Islet precursor cell (in vitro differentiated cells): ENCODE measurements at places on chromosomes 4 and X.

DNA sequence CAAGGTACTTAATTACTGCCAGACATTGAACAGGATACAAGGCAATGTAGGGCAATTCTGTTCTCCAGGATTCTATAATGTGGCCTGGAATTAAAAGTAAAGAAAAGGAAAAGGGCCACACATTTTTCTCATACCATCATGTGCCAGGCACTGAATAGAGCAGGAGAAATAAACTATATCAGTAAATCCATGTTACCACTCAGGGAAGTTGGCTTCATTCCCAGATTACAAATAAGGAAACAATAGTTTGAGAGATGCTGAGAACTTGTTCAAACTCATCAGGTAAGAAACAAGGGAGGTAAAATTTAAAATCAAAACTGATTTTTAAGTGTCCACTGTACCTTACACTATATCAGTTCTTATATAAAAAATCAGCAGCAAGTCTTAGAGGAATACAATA, 645.0 kb upstream of the ATOH1 start:
- DNase-seq = no peak

DNA sequence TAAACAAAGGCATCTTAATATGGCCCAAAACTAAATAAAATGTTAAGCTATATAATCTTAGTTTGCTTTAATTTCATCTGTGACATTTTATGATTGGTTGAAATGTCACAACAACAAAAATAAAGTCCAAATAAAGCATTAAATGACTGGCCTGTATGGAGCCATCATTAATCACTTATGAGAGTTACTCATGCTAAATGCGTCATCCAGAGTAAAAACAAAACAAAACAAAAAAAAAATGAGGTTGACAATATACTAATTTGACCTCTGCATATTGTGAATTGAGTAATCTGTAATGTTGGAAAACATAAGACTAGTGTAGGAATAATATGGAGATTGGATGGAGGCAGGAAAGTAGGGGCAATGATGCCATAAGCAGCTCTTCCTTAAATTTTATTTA, 139.7 kb downstream of the MAPK10 start:
- no peak for DNase-seq

DNA sequence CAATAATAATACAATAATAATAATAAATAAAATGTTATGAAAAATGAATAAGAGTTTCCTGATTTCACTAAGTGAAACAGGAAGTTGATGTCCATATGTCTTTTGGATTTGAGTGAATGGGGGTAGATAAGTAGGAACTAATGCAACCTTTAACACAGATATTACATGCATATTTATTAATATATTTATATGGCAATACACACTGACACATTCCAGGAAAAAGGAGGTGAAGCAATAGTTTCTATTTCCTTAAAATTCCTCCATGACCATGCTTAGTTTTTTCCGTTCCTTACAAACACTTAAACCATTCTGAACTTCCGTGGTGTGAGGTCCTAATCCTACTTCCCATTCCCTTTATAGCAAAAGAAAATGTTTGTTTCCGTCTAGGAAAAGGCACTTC, 48.3 kb downstream of the ATXN3L start:
- no peak for DNase-seq

DNA sequence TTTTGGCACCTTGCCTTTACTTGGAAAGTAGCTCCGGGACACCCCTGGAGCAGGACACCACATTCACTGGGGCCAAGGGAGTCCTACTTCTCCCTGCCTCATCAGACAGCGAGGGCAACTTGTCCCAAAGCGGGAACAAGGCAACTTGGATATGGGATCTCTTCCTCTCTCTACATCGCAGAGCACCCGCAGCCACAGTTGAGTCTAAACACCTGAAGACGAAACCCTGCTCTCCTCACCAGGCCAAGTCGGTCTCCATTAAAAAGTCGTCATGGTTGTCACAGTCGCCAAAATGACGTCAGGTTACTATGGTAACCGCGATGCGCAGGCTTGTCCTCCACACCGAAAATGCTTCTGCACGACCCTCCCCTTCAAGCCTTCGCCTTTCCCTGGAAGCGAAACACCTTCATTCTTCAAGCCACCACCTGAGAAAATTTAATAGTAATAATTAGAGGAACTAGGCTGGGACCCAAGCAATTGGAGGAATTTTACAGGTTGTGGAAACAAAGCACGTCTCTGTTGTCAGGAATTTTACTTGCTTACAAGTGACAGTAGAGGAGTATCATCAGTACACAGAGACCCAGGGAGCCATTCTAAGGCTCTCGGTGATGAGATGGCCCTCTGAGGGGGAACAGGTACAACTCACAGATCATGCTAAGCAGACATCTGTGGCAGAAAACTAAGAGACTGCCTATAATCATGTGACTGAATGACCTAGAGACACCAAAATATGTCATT, 30.5 kb upstream of the TCEAL4 start:
- peak; percentile 80 for DNase-seq

DNA sequence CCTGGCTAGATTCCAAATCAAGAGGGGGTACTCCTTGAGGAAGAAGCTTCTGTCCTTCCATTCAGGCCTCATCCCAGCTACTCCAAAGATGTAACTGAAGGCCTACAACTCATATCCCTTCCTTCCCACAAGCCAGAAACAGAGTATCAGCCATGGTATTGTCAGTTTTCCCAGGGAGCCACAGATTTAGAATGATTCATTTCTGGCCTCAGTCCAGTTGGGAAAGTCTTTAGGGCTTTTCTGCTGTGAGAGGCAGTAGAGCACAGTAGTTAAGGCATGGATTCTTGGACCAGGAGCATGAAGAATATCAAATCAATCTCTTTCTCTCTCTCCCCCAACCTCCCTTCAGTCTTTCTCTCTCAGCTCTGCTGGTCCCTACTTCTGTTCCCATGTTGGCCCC, 505.0 kb downstream of the BCOR start:
- no peak for DNase-seq

DNA sequence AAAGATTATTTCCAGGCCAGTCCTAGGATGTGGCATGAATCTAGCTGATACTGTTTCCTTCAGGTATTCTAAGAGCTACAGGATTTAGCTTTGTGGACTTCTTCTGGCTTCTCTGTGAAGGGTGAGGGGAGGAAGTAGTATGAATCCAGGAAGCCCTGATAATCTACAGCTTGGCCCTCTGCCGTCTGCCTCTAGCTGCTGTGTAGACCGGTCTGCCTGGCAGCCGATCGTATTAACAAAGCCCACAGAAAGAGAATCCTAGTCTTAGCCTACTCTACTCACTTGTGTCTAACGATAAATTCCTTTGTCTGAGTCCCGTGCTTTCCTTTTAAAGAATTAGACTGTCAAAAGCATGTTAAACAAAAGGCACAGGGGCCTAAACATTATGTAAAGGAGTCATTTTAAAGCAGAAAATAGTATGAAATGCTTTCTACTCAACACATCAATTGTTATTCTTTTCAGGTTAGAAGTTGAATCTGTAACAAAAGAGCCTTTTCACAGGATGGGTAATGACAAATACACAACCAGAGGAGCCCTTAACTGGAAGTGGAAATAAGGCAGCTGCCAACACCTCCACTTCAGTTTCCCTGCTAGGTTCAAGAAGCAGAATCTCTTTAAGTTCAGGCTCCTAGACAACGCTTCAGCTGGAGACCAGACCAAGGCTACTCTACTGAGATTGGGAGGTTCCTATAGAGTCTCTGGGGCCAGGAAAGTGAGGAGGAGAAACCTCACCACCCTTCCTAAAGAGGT, 48.9 kb upstream of the UCP1 start:
- DNase-seq = peak; percentile 40

- peak; percentile 91 for DNase-seq
Measured at GRCh38 chr4:37666625-37667071, 19.5 kb downstream of the RELL1 start.

DNA sequence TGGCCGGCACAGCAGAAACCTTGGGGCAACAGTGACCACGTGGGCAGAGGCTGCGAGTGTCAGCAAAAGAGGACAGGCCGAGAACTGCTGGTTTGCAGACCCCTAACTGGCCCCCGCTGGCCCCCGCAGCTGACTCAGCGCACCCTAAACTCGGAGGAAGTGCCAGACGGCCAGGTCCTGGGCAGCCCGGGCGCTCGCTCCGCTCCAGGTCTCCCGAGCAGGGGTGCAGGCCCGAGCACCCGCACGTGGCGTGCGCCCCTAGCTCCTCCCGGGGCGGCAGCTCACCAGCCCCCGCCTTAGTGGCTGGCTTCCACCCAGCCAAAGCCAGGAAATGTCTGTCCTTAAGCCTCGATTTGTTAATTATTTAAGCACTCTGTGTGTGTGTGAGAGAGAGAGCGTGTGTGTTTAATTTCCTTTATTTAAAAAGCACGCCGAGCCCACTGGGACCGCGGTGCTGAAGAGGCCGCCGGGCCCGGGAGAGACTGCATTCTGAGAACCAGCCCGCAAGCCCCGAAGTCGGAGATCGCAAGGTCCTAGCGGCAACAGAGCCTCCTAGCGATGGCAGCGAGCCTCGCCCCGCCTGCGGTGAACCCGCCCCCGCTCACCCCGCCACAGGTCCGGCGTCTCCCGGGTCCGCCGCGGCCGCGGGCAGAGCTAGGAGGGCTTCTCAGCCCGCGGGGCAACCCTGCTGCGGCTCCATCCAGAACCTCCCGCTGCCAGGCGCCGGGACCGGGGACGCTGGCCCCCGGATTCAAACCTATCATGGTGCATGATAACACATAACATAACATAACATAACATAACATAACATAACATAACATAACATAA, 45.9 kb upstream of the CDKN2AIP start:
- DNase-seq = peak; percentile 91

DNA sequence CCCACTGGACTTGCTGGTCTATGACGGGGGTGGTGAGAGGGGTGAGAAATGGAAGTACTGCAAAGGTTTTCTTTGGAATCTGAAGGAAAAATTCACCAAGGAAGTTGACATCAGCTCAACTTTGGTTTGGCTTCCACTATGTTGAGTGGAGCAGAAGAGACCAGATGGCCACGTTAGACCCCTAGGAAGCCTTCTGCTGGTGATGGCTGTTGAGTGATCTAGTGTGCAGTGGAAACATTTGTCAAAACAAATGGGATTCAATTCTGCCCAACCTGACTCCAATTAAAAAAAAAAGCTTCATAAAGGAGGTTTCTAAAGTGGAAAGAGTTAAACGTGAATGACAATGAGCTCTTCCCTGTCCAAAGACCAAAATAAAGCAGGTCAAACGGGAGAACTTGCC, 25.7 kb downstream of the SEL1L3 start:
- DNase-seq = peak; percentile 19

- DNase-seq = peak; percentile 98
Measured at GRCh38 chr4:127632420-127633403, at the start of gene INTU. Gene INTU, plus strand, starts transcription at chr4:127632957. Its CDS starts 78 bp downstream, at chr4:127633035.

DNA sequence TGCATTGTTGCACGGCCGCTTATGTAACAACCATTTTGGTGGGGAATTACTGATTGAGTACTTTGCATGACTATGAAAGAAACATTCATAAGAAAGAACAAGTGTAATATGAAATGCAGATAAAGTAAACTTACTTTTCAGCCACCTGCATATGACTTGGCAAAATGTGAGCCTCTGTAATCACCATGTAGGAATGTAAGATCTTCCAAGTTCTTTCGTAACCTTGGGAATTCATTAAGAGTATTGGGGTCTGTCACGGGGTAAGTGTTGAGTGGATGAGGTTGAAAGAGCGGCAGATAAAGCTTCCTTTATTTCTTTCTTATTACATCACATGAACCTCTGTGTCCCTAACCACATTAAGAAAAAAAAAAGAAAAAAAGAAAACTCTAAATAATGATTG, 348.5 kb upstream of the NR3C2 start:
- DNase-seq = no peak

- DNase-seq = peak; percentile 99
Measured at GRCh38 chr4:1309261-1310010, 19.7 kb downstream of the MAEA start.

DNA sequence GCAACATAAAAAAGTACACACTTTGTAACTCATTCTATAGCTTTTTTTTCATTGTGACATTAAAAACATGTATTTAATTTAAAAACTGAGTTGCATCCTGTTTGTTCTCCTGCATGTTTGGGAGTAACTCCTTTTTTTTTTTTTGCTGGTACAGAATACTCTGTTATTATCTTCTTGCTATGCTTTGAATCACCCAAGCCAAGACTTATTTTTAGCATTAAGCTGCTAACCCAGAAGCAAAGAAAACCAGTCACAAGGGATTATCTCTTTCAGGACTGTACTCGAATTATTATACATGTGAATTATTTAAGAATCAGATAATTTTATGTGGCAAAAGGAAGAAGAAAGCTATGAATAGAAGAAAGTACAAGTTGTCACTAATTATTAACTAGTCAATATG, 194.9 kb downstream of the ADAMTS3 start:
- no peak for DNase-seq

DNA sequence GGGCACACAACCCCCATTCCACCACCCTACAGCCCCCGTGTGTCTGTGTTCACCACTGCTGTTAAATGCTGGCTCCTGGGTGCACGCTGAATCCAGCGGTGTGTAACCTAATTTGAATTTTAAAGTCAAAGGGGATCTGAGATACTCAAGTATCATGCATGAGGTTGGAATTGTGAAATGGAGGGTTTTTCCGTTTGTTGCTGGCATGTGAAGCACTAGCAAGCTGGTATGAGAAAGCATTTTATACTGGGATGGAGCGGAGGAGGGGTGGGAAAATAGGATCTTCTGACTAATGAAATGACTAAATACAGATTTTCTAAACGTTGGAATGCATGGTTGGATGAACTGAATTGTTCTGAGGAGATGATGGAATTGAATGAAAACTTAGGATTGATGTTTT, 36.9 kb upstream of the FAT1 start:
- no peak for DNase-seq

GRCh38 chr4:83307920-83308319, 23.3 kb upstream of the COQ2 start:
- DNase-seq = no peak

- no peak for DNase-seq
Measured at GRCh38 chrX:24426921-24427746, 38.0 kb upstream of the PDK3 start.

DNA sequence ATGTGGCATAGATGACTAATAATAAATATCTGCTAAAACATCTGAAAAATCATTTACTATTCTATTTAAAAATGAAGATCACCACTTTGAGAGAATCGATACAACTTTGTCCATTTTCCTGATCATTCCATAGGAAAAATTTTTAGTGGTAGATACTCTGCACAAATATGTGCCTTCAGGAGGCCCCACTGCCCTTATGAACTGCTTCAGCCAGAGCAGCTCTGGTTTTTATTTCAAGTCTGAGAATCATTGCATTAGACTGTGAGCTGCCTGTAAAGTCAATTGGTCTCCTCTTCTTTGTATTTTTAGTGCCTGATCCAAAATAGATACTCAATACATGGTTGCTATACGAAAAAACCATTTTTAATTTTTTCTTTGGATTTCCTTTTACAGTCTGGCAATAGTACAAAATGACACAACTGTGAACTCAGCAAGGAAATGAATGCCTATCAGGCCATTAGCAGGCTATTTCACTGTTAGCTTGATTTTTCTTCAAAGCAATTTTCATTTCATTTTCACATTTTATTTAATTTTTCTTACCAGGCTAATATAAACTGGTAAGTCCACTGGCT, 69.1 kb downstream of the SHISA3 start:
- no peak for DNase-seq

GRCh38 chr4:117422297-117422696, 336.9 kb upstream of the TRAM1L1 start:
- DNase-seq = no peak

DNA sequence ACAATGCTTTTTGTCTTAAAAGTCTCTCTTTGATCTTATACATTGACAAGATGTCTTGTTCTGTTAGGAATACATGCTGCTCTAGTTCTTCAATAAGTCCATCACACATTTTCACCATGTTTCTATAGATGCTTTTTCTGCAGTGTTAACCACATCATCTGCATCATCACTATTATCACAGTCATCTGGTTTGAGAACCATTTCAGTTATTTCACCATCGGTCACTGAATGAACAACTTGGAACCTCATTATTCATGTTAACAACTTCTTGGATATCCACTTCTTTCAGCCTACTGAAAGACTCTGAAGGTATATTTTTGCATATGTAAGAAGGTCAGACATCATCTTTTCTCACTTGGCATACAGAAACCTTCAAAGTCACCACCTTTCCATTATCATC, 975.2 kb downstream of the STIM2 start:
- no peak for DNase-seq
